ENCODE measurements at places on chromosomes 2 and 18.

DNA sequence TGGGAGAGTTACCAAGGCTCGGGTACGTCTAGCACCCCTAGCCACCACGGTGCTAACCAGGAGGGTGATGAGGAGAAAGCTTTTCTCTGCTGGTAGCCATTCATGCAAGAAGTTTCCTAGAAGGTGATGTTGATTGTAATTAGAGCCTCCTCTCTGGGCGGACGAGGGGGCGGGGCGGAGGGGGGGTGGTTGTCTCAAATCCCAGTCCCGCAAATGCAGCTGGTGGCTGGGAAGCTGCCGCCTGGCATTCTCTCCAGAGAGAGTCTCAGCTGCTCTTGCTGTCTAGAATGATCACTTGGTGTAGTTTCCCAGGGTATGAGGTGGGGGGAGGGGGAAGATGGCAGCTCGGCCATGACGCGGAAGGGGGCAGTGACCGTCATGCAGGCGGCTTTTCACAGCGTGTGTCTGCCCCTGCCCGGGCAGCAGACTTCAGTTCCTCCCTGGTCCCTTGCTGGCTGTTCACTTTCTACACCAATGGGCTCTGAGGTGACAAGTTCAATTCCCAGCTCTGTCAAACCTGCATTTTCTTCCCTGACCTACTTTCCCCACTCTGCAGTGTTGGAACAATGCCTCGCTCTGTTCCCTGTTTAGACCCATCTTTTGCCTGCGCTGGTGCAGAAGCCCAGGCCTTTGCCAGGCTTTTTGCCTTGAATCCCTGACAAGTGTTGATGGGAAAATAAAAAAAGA is 61.5 kb upstream of the KLF7 start:
- peak; percentile 40 for DNase-seq

GRCh38 chr18:61980355-61980754 is 87.5 kb upstream of the RNF152 start:
- DNase-seq: no peak

DNA sequence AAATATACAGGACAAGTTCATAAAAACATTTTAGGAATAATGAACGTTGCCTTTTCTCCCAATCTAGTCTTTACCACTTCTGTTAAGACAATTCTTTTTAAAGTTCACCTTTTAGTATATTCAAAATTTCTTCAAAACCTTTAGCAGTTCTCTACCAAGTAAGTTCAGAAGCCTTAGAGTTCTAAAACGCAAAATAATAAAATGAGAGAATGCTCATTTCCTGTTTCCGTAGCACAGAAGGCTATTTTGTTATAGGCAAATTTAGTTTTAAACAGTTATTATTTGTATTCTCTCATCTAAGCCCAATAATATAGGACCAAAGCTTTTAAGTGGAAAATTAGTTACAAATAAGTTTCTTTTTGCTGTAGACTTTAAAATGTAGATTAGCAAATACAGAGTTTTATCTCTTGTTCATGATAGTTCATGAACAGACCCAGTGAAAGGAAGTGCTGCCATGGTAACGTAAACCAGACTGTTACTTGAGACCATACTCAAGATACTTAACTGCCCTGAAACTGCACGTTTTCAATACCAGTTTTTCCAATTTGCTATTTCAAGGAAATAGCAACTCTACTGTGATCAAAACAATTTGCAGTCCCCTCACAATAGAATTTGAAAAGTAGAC is 173.1 kb upstream of the STON1 start:
- DNase-seq: peak; percentile 47

- DNase-seq: peak; percentile 70
Measured at GRCh38 chr2:72980535-72981217, 63.4 kb downstream of the EMX1 start.

DNA sequence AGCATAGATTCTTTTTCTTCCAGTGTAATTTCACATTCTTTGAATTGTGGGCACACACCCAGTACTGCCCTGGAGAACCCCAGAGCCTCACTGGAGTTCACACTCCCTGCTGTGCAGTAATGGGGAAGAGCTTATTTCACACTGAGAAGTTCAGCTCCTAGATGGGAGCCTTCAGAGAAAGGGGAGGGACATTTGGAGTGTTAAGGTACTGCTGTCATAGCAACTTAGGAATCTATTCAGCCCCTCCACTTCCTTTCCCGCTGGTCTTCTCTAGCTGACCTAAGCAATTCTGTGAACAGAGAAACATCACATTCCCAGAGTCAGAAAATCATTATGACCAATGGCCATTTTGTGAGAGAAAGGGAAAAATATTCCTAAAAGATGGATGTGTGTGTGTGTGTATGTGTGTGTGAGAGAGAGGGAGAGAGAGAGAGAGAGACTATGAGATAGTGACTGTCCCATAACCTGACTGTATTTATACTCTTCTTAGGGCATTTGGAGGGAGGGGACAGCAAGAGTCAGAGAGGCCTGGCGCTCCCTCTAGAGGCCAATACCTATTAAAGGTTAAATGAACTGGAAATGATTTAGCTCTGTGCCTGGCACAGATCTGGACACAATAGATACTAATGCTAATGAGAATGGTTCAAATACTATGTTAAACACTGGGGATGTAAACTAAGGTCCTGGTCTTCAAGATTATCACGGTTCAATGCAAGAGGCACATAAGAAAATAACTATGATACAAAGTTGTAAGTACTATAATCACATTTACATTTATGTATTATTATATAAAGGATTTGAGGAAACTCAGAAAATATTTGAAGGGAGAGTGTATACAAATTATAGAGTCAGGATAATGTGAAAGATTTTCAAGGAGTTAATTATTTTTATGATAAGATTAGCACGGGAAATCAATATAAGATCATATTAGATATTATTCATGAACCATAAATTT is 41.5 kb upstream of the RPE start:
- peak; percentile 41 for DNase-seq

DNA sequence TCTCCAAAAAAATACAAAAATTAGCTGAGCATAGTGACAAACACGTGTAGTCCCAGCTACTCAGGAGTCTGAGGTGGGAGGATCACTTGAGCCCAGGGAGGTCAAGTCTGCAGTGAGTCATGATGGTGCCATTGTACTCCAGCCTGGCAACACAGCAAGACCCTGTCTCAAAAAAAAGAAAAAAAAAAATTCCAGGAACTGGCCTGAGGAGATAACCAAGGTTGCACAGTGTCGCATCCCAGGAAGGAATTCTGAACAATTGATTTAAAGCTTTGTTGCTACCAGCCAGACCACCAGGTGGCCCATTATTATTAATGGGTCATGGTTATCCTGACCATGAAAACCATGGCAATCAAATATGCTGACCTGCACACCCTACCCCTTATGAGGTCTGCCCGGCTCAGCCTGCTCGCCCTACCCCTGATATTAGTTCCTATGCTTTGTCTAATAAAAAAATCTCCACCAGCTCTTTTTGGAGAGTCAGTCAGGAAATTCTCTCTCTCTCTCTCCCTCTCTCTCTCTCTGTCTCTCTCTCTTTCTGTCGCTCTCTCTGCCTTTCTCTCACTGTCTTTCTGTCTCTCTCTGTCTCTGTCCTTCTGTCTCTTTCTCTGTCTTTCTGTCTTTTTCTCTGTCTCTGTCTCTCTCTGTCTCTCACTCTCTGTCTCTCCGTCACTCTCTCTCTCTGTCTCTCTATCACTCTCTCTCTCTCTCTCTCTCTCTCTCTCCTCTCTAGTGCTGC is 73.7 kb downstream of the NCAPH start:
- no peak for DNase-seq

DNA sequence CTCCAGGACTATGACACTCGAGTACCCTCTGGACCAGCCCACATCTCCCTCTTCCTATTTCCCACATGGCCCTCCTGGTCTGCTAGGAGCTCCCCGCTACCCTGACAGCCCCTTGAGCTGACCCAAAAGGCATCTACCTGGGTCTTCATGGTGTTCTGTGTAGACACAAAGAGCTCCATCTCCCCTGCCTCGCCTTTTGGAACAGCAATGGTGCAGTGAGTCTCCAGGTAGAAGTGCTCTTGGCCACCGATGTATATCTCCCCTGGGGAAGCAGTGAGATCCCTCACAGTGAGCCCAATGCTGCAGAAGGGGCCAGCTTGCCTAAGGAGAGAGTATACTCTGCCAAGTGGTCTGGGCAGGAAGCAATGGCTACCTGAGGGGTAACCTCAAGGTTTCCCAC is 47.8 kb downstream of the XDH start:
- DNase-seq: no peak

- DNase-seq: peak; percentile 87
Measured at GRCh38 chr2:20604951-20605381, 45.9 kb downstream of the HS1BP3 start.

- DNase-seq: no peak
Measured at GRCh38 chr2:126784621-126785020, 114.1 kb upstream of the TEX51 start.

GRCh38 chr2:20351555-20352229 is 1.0 kb upstream of the PUM2 start:
- no peak for DNase-seq

DNA sequence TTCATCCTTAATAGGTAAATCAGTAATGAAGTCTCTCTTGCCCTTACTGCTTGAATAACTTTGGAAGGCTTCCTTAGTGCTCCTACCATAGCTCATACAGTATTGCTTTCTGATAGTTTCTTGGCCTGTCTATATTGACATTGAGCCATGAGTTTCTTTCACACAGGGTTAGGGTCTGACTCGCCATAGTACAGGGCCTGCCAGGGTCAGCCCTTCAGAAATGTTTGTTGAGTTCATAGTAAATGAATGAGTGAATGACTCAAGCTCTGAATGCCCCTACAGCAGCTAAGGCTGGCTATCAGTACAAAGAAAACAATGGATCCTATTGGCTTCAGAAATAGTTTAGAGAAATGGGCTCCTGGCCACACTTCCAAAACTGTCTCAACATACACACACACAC is 65.0 kb upstream of the LRATD1 start:
- peak; percentile 39 for DNase-seq

DNA sequence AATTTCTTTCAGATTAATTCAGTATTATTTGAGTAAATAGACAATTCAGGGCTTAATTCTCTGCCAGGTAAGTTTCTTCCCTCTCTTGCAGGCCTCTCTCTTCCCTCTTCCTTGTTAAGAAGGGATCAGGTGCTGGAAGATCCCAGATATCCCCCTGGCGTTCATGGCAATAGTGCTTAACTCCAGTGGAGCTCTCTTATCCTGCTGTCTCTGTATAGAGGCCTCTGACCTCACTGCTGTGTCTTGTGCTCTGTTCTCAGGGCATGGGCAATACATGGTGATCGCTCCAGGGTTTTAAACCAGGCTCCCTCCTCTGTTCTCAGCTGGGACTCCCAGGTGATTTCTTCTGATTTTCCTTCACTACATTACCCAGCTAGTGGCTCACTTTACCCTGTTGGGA is 226.8 kb downstream of the MC4R start:
- DNase-seq: no peak

- DNase-seq: peak; percentile 44
Measured at GRCh38 chr2:137208431-137208891, 443.1 kb downstream of the THSD7B start.
